ENCODE measurements at places on chromosomes 2 and 18.

DNA sequence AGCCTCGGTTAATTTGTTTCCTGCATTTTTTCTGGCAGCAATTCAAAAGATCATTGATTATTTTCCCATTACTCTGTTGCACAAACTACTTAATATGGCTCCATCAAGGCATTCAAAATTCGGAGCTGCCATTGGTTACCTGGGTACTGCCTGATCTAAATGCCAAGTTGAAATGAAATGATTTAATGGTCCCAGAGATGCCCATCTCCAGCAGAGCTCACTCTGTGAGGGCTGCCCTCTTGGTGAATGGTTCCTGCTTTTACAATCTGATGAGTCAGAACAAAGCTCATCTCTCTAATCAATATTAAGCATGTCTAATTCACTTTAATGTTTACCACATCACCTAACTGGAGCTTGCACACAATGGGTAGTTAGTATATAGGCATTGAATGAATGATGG lies 126.1 kb downstream of the CTNNA2 start:
- no peak for DNase-seq

- no peak for DNase-seq
Measured at GRCh38 chr2:60407398-60407797, 146.1 kb downstream of the BCL11A start.

GRCh38 chr2:106011380-106011779 lies 182.7 kb downstream of the UXS1 start:
- DNase-seq = no peak

- DNase-seq = no peak
Measured at GRCh38 chr2:235575904-235576303, 82.1 kb downstream of the AGAP1 start.

DNA sequence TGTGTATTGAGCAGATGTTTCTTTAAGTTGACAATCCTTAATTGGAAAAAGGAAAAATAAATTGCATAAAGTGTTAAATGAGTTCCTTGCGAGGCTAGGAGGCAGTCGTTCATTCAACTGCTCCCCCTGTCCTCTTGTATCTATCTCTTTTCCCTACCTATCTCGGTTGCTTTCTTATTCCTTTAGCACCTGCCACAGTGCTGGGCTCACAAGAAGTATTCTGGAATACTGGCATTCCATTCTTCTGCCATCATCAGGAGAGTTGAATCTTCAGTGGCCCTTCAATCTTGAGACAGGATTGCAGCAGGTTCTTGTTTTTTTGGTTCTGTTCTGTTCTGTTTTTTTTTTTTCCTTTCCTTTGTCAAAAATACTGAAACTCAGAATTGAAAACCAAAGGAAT lies 143.1 kb upstream of the AQP4 start:
- DNase-seq = no peak

- DNase-seq = no peak
Measured at GRCh38 chr18:45014047-45014501, 333.4 kb downstream of the SETBP1 start.

Measured in Jurkat, Clone E6-1 (cell line).